ENCODE measurements at places on chromosomes 1 and 21.

DNA sequence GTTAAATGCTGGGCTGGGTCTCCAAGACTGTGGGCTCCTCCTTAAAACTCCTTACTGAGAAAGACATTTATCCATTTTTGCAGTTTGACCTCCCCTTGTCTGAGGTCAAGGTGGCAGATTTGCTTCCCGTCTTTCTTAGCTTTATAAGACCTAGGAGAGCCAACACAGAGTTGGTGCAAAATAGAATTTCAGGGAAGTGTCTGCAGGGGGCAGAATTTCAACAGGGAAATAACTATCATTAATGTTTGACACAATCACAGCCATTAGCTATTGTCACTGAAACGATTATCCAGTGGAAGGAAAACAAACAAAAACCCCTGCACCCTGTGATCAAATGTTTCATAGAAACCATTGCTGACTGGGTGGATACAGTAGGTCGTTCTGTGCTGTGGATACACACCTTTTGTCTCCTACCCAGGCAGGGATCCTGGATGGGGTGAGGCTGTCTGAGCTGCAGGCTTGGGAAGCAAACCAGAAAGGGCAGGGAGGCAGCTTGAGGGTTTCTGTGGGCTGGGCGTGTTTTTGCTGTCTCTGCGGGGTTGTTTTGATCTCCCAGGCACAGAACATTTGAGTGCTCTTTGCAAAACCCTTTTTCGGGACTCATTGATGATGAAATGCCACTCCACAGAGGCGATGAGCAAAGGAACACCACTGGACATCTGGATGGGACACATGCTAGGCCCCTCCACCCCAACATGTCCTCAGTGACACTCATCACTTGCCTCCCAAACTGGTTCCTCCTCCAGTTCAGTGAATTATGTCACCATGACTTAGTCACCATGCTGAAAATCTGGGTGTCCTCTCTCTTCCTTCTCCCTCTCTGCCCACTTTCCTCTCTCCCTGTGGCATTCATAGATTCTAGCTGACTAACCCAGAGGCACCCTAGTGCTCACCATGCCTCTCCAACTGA is 94.2 kb upstream of the SERBP1 start:
- DNase-seq = no peak

- DNase-seq = no peak
These were observed 24.6 kb downstream of the RUNX1 start for GRCh38 chr21:35024513-35024912.

DNA sequence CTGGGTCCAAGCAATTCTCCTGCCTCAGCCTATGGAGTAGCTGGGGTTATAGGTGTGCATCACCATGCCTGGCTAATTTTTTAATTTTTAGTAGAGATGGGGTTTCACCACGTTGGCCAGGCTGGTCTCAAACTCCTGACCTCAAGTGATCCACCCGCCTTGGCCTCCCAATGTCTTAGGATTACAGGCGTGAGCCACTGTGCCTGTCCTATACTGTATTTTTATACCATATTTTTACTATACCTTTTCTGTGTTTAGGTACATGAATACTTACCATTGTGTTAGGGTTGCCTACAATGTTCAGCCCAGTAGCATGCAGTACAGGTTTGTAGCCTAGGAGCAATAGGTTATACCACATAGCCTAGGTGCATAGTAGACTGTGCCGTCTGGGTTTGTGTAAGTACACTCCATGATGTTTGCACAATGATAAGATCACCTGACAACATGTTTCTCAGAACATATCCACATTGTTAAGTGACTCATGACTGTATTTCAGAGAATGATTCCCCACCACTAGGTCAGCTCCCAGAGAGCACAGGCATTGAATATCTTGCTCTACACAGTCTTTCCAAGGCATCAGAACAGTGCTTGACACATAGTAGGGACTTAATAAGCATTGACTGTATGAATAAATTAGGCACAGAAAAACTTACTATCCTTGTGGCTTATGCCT is 6.0 kb upstream of the CITED4 start:
- no peak for DNase-seq

GRCh38 chr1:209768354-209768774 is 12.5 kb downstream of the TRAF3IP3 start:
- DNase-seq = peak; percentile 52

GRCh38 chr1:181318022-181318857 is 165.1 kb upstream of the CACNA1E start:
- no peak for DNase-seq

DNA sequence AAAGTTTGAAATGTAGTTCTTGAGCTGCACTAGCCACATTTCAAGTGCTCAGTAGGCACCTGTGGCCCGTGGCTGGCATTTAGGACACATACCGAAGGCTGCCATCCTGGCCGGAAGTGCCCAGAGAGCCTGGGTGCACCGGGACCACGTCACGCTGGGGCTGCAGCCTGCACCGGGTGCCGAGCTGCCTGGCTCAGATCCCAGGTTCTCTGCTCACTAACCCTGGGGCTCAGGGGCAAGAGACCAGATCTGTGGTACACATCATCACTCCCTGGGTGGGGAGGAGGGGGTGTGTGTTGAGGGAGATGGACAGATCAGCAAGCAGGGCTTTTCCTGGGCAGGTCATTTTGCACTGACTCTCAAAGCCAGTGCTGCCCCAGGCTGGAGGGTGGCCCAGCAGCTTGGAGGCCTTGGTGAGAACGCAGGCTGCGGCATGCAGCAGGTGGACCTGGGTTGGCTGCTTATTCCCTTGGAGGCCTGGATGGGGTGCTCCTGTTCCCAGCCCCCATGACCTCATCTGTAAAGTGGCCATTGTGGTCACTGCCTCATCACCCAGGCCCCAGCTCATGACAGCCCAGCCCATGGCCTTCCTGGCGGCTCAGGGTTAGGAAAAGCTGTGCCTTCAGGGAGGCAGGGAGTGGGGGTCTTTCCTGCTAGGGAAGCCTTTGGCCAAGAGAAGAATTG is 23.6 kb downstream of the TMEM201 start:
- DNase-seq = no peak

- no peak for DNase-seq
These were observed 103.9 kb downstream of the DPYD start for GRCh38 chr1:97816927-97817326.

DNA sequence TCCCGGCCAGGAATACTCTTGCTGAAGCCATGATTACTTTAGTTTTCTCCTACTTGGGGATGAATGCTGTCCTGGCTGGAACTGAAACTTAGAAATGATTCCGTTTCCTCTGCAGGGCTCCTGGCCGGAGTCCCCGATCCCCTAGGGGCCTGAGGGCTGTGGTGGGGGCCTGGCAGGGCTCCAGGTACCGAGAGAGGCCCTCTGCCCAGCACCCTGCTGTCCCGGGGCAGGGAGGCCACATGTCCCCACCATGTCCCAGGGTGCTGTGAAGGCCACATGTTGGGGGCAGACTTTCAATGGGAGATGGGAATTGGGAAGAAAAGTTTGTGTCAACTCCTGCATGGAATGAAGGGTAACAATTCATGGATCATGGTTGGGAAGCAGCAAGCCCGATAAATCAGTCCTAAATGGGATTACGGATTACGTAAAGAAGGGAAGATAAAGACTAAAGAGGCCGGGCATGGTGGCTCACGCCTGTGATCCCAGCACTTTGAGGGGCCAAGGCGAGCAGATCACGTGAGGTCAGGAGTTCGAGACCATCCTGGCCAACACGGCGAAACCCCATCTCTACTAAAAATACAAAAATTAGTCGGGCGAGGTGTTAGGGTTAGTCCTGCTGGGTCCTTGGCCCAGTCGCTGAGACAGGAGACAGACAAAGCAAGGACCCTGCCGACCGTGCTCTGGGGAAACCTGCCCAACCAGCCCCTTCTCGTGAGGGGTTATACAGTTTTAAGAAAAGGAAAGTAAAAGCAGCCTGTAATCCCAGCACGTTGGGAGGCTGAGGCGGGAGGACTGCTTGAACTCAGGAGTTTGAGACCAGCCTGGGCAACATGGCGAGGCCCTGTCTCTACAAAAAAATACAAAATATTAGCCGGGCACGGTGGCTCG is 37.6 kb downstream of the MORN1 start:
- no peak for DNase-seq

- DNase-seq = no peak
These were observed 65.1 kb downstream of the RIPK4 start for GRCh38 chr21:41701749-41702148.

GRCh38 chr1:18922319-18922726 is 20.0 kb upstream of the ALDH4A1 start:
- no peak for DNase-seq

- no peak for DNase-seq
These were observed 32.1 kb downstream of the CTNNBIP1 start for GRCh38 chr1:9877962-9878361.

DNA sequence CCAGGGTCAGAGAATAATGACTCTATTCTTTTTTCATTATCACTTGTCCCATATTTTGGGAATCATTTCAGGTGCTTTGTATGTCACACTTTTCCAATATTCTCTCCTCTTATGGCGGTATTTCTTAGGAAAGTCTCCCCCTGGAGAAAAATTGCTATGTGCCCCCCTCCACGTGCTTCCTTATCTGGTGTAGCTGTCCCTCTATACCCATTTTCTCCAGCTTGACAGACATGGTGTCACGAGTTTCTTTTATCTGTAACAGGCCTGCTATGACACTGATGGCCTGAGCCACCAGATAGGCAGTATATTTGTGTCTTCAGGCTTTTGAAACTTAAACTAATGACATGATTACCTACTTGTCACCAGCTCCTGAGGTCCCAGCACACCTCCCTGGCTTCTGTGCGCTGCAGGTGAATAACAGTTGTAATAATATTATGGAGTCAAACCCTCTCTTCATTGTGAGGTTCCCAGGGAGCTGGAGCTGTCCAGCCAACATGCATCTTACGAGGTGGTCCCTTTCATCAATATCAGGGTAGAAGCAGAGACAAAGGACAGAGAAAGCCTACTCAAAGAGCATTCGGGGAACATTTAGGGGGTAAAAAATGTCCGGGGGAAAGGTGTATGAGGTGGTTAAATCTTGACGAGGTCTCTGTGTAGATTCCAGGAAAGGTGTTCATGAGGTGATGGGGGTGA is 71.2 kb upstream of the DUSP10 start:
- no peak for DNase-seq

DNA sequence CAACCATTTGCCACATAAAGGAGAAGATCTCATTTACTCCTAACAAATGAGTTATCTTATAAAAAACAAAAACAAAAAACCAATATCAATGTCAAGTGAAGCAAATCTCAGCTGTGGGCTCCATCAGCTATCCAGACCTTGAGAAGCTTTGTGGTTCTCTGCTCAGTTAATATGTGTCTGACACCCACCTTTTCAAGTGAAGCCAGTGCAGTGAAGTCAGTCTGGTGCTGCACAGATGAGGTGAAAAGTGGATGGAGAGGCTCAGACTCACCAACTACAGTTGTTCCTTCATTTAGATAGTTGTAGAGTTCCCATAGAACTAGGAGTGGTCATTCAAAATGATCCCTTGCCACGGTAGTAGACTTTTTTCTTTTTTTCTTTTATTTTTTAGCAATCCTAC is 106.8 kb downstream of the NTNG1 start:
- DNase-seq = no peak

All from stimulated activated CD8-positive, alpha-beta memory T cell treated with anti-CD3 and anti-CD28 coated beads, Interleukin-7, amount 100 ng/mL, for 24 hours (primary cell).